Stimulated activated CD4-positive, alpha-beta T cell treated with anti-CD3 and anti-CD28 coated beads, Interleukin-4, amount 100 ng/mL, for 1 hour (primary cell): ENCODE measurements at places on chromosomes 2 and 18.

- no peak for DNase-seq
Measured at GRCh38 chr2:195018462-195018861, 638.6 kb upstream of the SLC39A10 start.

DNA sequence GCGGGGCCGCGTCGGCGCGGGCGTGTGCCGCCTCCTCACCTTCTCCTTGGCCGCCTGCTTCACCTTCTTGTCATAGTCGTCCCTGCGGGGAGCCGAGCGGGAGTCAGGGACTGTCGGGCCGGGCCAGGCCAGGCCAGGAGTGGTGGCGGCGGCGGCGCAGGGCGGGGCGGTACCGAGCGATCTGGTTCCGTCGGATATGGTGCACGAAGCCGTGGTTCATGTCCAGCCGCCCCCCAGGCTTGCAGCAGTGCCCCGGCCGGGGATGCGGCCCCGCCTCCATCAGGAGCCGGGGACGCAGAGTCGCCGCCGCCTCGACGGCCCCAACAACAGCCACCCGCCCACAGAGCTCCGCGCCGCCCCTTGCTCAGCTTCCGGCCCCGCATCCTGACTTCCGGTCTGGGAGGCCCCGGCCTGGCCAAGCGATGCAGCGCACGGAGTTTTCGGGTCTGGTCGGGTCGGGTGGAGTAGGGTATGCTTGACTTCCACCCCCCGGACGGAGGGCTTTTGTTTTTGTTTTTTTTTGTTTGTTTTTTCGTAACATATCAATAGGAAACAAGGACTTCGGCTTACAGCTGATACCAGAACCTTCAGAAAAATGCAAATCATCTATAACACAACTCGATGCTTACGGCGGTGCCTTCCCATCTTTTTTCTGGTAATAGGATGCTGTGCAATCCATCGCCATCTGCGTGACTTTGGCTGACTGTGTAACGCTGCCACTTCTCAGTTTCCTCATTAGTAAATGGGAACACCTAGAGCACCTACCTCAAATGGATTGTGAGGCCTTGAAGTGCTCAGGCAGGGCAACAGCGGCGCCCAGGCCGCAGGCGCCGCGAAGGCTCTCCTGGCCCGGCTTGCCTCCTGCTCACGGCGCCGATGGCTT is at the start of gene C2orf68:
Gene C2orf68, minus strand, starts transcription at position 362 of the 883 bp plus-strand sequence. Its CDS starts 82 bp downstream, at position 280.
- peak; percentile 86 for DNase-seq

GRCh38 chr18:27983780-27984179 is 193.2 kb downstream of the CDH2 start:
- DNase-seq = no peak

DNA sequence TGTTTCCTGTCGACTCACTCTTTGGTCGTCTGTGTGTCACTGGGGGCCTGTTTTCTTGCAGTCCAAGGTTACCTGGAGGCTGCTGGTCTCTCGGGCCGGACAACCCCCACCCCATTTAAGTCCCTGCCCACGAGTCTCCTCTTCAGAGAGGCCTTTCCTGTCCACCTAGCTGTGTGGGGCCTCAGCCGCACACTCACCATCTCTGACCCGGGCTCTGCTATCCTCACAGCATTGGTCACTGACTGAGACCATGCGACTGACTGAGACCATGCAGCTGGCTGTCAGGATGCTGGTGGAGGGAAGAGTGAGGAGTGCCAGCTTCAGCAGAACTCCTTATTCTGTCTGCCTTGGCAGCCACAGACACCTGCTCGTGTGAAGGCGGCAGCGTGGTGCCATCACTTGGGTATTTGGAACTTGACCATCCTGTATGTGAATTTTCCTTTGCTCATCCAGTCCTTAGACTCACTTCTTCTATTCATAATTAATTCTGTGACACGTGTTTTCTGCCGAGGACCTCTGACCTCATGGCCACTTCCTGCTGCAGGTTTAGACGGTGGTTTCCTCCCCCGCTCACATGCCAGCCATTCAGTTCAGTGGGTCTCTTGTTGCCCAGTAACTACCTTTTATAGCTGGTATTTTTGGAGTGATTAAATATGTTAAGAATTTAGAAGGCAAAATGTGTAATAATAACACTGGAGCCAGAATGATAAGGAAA is 47.5 kb upstream of the ASB1 start:
- no peak for DNase-seq
